Glutamatergic neuron (in vitro differentiated cells): ENCODE measurements at places on chromosomes 5 and 9. TPM values are rescaled to one million over a fixed set of nuclear protein-coding genes. Genes with fewer than 3 reads are reported as not detected.

OR1J4 gene
- total RNA-seq: not detected

PCDHA1 gene
- 0.69 TPM for total RNA-seq

SCGB3A1 gene
- total RNA-seq: not detected

NR4A3 gene
- 4.1 TPM for total RNA-seq

LHX6 gene
- total RNA-seq: 2.8 TPM

CRHBP gene
- total RNA-seq: not detected

CHSY3 gene
- total RNA-seq: not detected

IRX1 gene
- 69.3 TPM for total RNA-seq

PTRH1 gene
- total RNA-seq: 10.1 TPM

RMI1 gene
- 24.2 TPM for total RNA-seq

ACSL6 gene
- 8.1 TPM for total RNA-seq

PTGS1 gene
- 0.39 TPM for total RNA-seq

BTNL3 gene
- not detected for total RNA-seq

RLN1 gene
- not detected for total RNA-seq

RANBP3L gene
- total RNA-seq: not detected

DNAJC18 gene
- total RNA-seq: 55.9 TPM

CARD6 gene
- total RNA-seq: not detected

HACD4 gene
- 0.10 TPM for total RNA-seq

TIGD6 gene
- total RNA-seq: 3.3 TPM

CERCAM gene
- 56.1 TPM for total RNA-seq

CNTFR gene
- total RNA-seq: 170 TPM

CFAP77 gene
- not detected for total RNA-seq

SPAAR gene
- not detected for total RNA-seq

TOR1A gene
- total RNA-seq: 42.3 TPM

NIPAL4 gene
- not detected for total RNA-seq

RALGPS1 gene
- total RNA-seq: 23.8 TPM

TEK gene
- 1.0 TPM for total RNA-seq

TMEM252 gene
- not detected for total RNA-seq

CD274 gene
- total RNA-seq: not detected

MYMK gene
- not detected for total RNA-seq

SLC28A3 gene
- total RNA-seq: not detected

GPR21 gene
- total RNA-seq: 3.8 TPM

SLCO4C1 gene
- total RNA-seq: 1.5 TPM

RNF183 gene
- not detected for total RNA-seq

BAAT gene
- total RNA-seq: 0.54 TPM

SPINK7 gene
- not detected for total RNA-seq

SLC25A2 gene
- 1.9 TPM for total RNA-seq

NSD1 gene
- total RNA-seq: 151 TPM

GABRA6 gene
- not detected for total RNA-seq

SPATA6L gene
- 0.59 TPM for total RNA-seq

NMUR2 gene
- not detected for total RNA-seq

IFNB1 gene
- total RNA-seq: not detected

NAIP gene
- total RNA-seq: 32.5 TPM

IL31RA gene
- not detected for total RNA-seq

CTXN3 gene
- not detected for total RNA-seq

PGM5 gene
- total RNA-seq: not detected

FAM169A gene
- total RNA-seq: 9.5 TPM

CMYA5 gene
- total RNA-seq: 0.74 TPM

SH2D3C gene
- 71.7 TPM for total RNA-seq

GRPEL2 gene
- total RNA-seq: 34.7 TPM
